Adipocyte (in vitro differentiated cells): ENCODE measurements at places on chromosomes 13 and 19.

GRCh38 chr19:16135430-16136127, 7.9 kb upstream of the HSH2D start:
- DNase-seq: no peak

- no peak for DNase-seq
Measured at GRCh38 chr13:19622193-19622592, 11.3 kb upstream of the MPHOSPH8 start.

DNA sequence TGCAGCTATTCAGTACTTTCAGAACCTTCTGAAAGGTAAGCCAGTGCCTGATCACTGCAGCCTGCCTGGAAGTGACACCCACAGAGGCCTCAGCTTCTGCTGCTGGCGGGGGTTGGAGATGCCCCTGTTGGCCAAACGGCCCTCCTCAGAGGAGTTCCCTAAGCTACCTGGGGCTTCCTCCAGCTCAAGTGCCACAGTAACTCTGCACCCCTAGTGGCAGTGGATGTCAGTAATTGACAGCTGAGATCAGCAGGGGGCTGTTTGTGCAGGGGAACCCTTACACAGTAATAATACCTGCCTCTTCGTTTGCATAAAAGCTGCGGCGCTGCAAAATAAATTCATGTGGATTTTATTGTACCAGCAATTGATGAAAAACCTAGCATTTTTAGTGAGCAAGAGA, 28.9 kb downstream of the TDRD12 start:
- DNase-seq: no peak

- DNase-seq: peak; percentile 69
Measured at GRCh38 chr13:31538067-31539042, 201.0 kb upstream of the RXFP2 start.

DNA sequence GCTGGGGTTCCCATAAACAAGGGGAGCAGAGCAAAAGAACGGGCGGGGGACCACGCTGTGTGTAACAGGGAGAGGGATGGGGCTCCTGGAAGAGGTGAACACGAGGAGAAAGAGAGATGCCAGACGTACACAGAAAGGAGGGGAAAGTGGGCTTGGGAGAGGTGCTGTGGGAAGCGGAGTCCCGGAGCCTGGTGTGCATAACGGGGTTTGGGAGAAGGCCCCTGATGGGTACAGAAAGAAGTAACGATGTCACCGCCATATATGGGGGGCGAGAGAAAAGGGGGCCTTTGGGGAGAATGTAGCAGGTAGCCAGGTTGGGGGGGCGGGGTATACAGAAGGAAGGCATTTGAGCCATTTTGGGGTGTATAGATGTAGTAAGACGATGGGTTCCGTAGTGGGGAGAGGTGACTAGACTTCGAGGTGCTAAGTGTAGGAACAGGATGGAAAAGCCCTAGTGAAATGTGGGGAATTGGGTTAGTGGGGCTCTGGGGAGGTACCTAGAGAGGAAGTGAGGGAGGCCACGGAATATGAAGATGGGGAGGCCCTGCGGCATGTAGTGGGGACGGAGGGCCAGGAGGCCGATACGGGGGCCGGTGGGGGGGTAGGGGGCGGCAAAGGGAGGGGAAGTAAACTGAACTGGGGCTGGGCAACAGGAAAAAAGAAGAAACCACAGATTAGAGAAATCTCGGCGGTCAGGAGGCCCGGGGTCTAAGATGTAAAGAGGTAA, 787 bp downstream of the ZNF580 start:
- DNase-seq: peak; percentile 64

- no peak for DNase-seq
Measured at GRCh38 chr13:89755729-89756492, 1591.6 kb upstream of the MIR17HG start.

- no peak for DNase-seq
Measured at GRCh38 chr13:36850790-36851438, 31.9 kb downstream of the RFXAP start.

DNA sequence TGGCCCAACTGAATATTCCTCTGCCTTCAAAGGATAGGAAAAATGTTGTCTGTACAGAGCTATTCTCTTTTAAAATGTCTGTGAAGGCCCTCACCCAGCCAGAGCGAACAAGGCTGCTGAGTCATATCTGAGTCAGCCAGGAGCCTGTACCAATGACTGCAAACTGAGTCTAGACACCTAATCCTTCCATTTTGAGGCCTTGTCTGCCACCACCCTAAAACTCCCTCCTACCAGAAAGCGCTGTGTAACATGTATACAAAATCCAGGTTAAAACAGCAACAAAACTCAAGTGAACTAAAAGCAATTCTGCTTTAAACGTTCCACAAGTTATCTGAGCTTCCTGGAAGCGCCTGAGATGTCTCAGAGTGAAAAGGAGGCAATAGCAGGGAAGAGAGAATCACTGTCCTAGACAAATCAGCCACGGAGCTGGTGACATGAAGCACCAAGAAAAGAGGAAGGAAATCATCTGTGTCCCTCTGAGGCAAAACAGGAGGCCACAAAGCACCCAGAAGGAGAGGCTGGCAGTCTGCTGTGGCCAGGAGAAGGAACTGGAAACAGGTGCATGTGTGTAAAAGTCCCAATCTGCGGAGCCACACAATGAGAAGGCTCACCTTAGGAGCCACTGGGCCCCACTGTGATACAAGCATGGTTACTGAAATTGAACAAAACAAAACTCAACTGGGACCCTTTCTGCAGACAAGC, 10.2 kb downstream of the DHRS12 start:
- DNase-seq: peak; percentile 88

DNA sequence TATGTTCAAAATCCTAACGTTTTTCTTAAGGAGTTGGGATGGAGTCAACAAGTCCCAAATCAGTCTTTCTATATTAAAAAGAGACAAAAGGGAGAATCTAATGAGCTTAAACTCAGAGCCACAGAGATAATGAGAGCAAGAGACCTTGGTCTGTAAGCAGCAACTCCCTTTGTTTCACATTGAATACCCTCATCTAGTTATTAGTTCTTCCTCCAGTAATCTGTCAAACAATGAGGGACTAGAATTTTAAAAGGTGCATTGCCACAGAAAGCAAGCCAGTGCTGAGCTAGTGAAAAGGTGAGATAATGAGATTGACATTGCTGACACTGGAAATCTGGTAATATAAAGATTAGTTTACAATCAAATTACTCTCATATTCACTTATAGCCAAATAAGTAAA, 718.6 kb downstream of the DACH1 start:
- DNase-seq: no peak

DNA sequence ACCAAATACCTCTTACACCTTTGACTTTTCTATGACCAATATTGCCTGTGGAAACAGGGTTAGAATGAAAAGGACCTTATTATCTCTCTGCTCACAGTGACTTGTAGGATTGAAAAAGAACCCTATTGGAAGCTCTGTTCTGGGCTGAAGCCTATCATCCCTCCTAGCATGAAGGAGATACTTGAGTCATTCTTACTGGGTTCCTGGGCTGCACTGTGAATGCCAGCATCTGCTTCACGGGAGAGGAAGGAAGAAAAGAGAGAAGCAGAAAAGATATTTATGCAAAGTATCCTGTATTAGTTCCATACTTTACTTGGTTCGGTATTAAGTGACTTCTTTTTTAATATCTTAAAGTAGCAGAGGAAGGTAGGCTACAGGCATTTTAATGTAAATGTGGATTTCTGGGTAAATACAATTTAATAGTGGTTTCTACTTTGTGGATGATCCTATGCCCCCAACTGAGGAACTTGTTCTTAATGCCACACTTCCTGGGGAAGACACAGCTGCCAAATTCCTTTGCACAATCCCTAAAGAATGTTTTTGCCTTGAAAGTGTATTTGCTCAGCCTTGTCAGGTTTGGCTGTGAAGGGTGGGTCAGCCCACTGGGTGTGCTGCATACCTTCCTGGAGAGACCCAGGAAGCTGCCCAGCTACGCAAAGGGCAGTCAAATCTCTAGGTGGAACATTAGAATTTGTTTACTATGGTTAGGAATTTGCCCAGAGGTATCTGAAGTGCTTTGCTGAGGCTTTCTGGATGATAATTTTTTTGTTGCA, 13.7 kb upstream of the SCEL start:
- DNase-seq: peak; percentile 30

DNA sequence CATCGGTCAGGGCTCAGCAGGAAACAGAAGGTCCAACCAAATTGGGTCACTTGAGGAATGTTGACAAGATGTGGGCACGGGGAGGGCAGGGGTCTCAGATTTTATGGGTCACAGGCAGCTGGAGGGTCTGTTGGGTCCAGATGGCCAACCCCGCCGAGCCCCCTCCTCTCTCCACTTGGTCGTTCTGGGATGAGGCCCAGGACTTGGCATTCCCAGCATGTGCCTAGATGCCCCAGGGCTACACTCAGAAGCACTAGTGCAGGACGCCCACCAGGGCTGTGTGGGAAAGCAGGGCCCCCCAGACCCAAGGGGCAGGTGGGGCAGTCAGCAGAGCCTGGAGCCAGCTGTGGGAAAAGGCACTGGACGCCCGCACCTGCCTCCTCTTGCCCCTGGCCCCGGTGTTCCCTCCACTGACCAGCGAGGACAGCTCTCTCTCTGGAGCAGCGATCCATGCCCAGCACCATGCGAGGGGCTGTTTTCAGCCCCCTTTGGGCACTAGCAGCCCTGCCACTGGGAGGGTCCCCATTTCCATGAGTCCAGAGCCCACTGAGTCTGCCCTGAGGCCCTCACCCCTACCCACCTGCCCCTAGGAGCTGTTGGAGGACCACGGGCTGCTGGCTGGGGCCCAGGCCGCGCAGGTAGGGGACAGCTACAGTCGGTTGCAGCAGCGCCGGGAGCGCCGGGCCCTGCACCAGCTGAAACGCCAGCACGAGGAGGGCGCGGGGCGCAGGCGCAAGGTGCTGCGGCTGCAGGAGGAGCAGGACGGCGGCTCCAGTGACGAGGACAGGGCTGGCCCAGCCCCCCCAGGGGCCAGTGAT, 26.0 kb downstream of the DHX34 start:
- no peak for DNase-seq

DNA sequence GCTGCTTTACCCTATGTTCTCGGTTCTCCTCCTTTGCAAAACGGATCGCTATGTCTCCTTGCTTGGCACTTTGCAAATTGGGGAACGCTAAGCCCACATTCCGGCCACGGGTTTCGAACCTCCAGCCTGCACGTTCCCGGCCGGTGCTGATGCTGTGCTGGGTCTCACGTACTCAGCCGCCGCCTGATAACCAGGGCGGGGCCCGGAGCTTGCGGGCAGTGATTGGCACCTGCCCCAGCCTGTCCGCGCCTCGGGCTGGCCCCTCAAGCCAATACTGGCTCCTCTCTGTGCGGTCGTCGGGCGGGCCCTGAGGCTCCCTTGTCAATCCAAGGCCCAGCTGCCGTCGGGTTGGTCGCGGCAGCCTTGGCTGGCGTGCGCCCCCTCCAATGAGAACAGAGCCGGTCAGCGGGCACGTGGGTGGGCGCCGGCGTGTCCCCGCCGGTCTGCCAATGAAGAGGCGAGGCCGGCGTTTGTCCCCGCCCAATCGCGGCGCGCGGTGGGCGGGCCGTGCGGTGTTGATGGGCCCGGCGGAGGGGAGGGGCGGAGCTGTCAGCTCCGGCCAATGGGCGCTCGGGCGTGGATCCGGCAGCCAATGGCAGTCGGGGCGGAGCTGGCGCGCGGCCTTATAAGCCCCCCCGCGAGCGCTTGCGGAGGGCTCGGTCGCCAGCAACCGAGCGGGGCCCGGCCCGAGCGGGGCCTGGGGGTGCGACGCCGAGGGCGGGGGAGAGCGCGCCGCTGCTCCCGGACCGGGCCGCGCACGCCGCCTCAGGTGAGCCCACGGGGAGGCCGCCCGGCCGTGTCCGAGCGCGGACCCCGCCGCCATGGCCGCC, at the start of gene KDM4B:
KDM4B (plus strand) TSS at position 652 of the 830 bp plus-strand sequence. CDS start 63,778 bp downstream, outside the sequence.
- DNase-seq: peak; percentile 99

DNA sequence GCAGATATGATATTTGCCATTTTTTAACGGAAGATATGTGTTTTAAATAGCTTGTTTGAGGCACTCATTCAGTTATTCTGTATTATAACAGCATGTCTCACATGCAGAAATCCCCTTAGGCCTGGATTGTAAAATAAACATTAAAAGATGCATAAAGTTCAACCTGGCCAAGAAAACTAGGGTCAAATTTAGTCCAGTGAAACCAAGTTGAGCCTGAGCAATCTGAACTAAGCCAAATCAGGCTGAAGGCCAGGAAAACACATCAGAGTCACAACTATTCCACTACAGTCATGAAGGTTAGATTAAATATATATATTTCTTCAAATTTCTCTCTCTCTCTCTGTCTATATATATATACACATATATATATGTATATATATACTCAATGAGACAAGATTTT, 504.8 kb downstream of the SLITRK1 start:
- DNase-seq: peak; percentile 69

- no peak for DNase-seq
Measured at GRCh38 chr13:74461011-74461410, 326.8 kb upstream of the KLF12 start.

DNA sequence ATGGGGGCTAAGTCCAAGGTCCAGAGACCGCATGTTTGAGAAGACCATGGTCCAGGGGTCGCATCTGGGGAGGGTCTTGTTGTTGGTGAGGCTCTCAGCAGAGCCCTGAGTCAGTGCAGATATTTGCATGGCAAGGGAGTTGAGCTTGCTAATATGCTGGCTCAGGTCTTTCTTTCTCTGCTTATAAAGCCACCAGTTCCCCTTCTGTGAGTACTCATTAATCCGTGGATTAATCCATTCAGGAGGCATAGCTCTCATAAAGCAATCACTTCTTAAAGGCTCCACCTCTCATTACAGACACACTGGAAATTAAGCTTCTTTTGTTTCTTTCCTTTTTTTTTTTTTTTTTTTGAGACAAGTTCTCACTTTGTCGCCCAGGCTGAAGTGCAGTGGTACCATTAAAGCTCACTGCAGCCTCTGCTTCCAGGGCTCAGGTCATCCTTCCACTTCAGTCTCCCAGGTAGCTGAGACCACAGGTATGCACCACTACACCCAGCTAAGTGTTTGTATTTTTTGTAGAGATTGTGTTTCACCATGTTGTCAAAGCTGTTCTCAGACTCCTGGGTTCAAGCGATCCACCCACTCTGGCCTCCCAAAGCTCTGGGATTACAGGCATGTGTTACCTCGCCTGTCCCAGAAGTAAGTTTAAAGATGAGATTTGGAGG, 216.4 kb downstream of the SLITRK5 start:
- no peak for DNase-seq

DNA sequence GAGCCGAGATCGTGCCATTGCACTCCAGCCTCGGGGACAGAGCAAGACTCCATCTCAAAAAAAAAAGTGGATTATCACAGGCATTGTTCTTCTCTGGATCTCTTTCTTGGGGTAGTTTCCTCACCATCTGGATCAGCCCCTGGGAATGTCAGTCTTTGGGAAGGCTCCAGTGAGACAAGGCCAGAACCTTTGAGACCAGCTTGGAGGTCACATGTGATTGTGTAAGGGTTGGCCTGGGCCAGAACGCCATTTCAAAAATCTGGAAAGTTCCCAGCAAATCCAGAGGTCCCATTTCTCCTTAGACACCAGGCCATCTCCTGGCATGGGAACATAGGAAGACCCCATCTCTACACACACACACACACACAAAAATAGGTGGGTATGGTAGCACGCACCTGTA, 14.2 kb upstream of the ANGPTL8 start:
- no peak for DNase-seq

DNA sequence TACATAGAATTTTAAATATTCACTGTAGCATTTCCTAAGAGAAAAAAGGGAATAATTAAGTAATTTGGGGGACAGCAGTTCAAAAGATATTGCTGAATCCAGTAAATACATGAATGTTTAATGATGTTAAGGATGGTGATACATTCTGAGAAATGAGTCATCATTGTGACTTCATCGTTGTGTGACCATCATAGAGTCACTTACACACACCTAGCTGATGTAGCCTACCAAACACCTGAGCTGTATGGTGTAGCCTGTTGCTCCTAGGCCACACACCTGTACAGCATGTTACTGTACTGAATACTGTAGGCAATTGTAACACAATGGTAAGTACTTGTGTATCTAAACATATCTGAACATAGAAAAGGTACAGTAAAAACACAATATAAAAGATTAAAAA, 34.8 kb downstream of the ATP7B start:
- DNase-seq: no peak
